ENCODE measurements at places on chromosomes 1 and 21.

DNA sequence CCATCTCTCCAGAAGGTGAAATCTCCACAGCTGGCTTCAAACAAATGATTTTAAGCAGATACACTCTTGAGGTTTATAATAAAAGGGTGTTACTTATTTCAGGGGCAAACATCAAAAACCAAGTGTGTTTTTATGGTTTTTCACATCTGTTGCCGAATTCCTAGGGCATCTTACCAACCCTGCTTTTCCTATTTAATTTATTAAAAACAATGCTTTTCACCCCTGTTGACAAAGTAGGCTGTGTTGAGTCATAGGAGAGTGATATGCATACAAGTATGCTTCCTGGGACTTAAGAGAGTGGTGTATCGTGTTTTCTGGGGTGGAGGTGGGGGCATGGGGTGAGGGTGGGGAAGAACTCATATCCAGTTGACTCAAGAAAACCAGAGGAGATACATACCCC lies 29.3 kb upstream of the IL20 start:
- no peak for DNase-seq

DNA sequence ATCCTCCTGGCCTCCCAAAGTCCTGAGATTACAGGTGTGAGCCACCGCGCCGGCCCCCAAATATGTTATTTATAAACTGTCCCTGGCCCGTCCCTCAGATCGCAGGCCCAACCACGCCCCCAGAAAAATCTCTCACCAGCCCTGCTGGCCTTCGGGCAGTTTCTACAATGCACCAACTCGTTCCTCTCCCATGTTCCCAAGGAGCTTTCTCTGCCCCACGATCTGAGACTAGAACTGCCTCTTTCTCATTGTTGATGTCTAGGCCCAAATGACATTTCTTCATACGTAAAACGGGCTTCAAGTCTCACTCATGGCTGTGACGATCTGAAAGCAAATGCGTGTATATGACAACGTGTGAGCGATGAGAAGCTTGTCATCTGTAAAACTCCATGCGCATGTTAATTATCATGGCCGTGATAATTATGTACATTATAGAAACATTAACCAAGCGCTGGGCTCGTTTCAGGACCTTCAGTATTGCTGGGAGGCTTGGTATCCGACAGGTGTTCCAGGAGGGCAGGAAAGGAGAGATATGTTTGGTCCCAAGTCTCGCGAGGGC lies 748 bp upstream of the NIPAL3 start:
- DNase-seq: no peak

DNA sequence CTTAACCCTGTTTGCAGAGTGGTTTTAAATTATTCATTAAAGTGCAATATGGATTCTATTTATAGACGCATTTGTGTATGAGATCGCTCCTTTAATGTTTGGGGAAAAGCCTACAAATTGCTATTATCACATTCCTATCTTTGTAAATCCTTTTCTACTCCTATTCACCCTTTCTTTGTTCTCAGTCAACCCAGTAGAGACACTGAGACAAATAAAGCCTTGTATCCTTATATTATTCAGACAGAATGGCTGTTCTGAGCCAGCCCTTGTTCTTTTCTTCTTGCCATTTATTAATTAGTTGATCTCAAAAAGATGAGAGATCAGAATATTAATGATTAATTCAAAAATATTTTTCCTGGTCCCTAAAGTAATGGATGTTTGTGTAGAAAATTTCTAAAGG lies 8.4 kb downstream of the PCBP3 start:
- DNase-seq: no peak

GRCh38 chr1:190608282-190608681 lies 130.6 kb upstream of the BRINP3 start:
- no peak for DNase-seq

- no peak for DNase-seq
Measured at GRCh38 chr1:66540434-66541032, 6.6 kb downstream of the SGIP1 start.

GRCh38 chr1:177902266-177902665 lies 67.6 kb downstream of the SEC16B start:
- DNase-seq: no peak

DNA sequence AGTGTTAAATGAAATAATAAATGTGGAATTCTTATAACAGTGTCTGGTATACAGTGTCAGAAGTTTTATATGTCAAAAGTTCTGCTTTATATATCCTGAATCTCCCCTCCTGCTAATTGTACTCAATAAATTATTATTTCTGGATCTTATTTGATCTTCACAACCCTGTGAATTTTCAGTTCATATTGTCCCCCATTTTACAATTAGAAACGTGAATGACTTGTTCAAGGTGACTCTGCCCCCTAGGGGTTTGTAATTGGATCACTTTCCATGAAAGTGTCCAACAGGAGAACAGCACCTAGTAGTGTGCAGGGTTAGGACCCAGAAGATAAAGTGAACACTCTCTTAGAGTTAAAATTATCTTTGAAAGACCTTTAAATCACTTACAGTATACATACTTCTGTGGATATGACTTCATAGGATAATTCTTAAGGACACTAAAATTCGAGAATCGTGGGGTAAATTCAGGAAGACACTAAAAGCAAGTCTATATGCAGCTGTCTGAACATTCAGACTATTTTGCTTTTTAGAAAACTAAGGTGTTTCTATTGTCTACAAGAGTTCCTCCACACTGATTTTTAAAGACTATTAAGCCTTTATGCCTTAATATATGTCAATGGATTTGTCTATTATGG lies 4.5 kb upstream of the DDR2 start:
- DNase-seq: no peak

DNA sequence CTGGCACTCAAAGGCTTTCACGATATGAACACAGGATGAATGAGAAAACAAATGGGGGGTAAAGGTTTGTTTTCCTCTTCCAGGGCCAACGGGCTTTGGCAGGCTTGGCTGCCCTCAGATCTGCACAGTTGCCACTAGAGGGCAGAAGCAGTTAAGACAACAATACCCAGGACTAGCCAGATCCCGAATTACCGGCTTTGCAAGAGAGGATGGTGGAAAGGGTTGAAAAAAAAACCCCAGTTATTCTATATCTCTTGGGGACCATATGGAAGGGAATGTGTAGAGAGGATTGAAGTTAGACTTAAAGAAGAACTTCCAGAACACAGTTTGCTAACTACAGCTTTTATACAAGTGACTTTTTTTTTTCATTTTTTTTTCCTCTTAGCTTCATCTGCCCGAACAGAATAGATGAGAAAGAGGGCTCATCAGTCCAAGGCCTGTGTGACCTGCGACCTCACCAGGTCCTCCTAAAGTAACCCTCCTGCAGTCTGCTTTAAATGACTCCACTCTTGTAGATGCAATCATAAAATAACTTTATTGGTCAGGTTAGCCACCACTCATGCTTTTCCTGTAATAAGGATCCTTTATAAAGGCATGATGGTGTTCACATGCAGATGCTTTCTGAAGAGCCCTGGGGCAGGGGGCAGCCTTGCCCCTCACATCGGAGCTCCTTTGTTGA lies 10.7 kb downstream of the FMOD start:
- DNase-seq: peak; percentile 47

DNA sequence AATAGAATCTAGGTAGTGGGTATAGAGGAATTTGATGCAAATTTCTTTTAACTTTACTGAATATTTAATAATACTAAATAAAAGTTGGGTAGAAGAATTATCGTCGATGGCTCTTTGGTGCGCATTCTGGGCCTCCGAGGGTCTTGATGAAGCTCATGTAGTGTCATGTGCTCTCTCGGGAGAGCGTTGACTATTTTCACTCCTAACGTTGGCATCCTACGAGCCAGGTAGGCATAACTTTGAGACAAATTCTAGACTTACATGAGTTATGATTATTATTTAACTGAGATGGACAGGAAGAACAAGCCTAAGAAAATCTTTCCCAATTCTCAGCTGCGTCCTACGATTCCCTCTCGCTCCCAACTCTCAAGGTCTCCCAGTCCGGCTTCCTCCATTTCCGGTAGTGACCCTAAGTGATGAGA lies 550 bp upstream of the PCAT6 start:
- no peak for DNase-seq

GRCh38 chr21:21806711-21807597 lies 808.7 kb downstream of the NCAM2 start:
- DNase-seq: no peak

GRCh38 chr1:45753248-45754037 lies 3.0 kb upstream of the IPP start:
- DNase-seq: no peak

GRCh38 chr1:155650231-155650757 lies 38.3 kb downstream of the YY1AP1 start:
- no peak for DNase-seq

DNA sequence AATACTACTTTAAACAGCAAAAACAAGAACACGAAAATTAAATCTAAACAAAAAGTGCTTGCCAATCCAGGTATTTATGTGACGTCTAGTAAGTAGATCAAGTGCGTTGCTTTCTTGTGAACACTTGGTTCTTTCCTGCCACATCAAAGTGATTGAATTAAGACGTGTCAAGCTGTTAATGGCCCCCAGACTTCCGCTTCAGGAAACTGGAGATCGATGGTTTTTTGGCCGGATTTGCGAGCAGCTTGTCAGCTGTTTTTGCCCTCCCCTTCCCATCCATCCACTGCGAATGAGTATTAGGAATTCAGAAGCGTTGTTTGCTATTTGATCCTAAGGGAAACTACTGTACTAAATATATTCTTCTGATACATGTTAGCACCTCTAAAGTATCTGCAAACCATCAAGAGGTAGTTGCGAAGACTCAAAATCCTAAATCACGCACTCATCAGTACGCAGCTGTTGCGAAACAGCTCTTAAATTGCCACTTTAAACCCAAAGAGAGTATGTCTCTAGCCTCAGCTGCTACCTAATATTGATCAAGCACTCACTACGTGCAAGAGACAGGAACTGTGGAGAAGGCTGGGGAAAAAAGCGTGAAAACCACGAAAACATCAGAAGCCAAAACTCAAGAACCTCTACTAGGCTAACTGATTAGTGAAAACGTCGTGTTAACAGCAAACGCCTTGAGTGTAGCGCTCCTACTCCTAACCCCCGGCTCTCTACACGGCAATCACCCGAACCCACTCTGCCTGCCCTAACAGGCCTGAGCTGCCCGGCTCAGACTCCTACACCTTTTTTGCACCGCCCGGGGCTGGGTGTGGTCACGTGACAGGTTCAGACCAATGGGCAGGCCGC lies 473 bp upstream of the BRDT start:
- no peak for DNase-seq

DNA sequence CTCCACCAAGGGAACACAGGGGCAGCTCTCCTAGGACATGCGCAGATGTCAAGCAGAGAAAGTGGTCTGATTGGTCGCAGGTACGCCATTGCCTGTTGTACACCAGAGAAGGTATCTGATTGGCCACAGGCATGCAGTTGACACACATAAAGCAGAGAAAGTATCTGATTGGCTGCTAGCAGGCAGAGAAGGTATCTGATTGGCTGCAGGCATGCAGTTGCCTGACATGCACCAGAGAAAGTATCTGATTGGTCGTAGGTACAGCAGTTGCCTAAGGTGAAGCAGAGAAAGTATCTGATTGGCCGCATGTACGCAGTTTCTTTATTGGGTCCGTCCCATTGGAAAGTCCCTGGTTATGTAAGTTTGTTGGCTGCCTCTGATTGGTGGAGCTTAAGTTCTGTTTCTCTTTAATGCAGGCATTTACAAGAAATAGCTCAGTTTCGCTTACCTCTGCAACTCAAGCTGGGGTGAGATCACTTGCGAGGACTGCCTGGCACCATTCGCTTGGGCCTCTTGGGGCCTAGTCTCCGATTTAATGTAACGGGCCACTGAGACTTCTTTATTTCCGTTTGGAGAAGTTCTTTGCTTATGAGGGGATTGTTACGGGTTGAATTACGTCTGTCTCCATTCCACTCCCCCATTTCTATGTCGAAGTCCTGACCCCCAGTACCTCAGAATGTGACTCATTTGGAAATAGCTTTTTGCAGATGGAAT lies 74.2 kb downstream of the SIK1 start:
- DNase-seq: no peak

DNA sequence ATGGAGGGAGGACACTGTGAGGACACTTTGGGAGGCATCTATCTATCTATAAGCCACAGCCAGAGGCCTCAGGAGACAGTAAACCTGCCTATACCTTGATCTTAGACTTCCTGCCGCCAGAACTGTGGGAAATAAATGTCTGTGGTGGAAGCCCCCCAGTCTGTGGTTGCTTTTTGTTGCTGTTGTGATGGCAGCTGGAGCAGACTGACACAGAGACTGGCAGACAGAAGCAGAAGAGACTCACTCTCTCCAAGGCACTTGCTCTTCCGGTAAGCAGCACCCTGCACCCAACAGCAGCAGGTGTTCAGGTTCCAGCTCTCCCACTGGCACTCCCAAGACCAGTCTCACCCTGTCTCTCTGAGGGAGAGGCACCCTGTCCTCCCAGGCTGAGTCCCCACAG lies 297.6 kb downstream of the TTLL7 start:
- no peak for DNase-seq

- DNase-seq: no peak
Measured at GRCh38 chr1:33656467-33657005, 184.1 kb downstream of the ZSCAN20 start.

DNA sequence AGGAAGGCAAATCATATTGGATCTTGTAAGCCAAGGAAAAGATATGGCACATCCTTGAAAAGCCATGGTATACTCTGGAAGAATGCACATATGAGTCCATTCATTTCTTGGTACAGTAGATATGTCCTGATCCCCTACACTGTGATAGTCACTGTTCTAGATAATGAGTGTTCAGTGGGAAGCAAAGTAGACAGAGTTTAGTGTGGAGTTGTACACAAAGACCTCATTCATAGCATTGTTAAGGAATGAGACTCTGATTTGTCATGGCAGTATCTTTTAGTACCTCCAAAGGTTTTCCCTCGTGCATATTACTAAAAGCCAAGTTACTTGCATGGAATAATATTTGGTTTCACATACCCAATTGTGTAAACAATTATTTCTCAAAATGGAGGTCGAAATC lies 204.7 kb downstream of the NFIA start:
- no peak for DNase-seq

- no peak for DNase-seq
Measured at GRCh38 chr1:177629526-177629925, 340.3 kb downstream of the SEC16B start.

DNA sequence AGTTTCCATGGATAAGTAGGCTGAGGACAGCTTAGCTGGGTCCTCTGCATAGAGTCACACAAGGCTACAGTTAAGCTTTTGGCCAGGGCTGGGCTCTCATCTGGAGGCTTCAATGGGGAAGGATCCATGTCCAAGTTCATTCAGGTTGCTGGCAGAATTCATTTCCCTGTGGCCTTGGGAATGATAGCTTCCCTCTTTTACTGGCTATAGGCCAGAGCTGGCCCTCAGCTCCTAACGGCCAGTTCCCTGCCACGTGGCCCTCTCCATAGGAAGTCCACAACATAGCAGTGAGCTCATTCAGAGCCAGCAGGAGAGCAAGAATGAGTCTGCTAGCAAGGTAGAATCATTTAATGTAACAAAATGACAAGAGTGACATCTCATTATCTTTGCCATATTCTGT lies 15.1 kb upstream of the PODN start:
- no peak for DNase-seq

DNA sequence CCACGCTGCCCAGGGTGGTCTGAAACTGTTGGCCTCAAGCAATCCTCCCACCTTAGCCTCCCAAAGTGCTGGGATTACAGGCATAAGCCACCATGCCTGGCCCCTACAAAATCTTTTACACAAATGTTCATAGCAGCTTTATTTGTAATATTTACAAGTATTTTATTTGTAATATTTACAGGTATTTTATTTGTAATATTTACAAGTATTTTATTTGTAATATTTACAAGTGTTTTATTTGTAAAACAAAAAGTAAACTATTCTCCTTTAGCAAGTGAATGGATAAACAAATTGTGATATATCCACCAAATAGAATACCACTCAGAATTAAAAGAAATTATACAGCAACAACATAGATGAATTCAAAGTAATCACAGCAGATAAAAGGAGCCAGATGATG lies 11.4 kb upstream of the FNBP1L start:
- DNase-seq: no peak
